NCI-H187 treated with DMSO at 0.1 percent for 48 hours (cell line): ENCODE measurements at places on chromosomes 16 and 17.

GRCh38 chr16:67183-67791, 5.1 kb downstream of the RHBDF1 start:
- DNase-seq = no peak

DNA sequence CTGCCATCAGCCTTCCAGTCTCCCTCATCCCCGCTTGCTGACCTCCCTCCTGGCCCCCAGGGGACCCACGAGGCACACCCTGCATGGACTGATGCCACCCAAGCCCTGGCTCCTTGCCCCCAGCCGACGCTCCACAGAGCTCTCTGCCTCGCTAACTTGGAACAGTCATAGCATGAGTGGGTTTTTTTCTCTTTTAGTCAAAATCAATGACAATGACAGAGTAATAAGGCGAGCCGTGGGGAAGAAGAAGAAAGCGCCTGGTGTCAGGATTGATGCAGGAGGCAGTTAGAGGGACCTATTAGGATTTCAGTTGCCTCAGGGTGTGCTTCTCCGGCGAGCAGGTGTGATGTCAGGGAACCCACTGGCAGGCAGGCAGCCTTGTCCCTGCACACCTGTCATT, 176.3 kb upstream of the TNRC6C start:
- no peak for DNase-seq

DNA sequence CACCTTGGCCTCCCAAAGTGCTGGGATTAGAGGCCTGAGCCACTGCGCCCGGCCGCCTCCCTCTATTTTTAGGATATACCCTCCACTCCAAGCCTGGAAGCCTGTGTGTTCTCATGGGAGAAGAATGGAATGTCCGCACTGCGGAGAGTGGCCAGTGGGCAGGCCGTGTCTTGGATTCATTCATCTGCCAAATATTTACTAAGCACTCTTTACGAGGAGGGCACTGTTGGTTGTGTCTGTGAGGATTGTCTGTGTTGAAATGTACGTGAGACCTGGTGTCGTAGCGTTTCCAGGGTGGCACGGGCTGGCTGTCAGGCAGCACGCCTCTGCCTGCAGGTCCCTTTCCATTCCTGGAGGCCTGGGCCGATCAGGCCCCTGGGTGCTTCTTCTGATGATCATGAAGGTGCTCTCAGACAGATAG, 19.2 kb downstream of the PGS1 start:
- no peak for DNase-seq

DNA sequence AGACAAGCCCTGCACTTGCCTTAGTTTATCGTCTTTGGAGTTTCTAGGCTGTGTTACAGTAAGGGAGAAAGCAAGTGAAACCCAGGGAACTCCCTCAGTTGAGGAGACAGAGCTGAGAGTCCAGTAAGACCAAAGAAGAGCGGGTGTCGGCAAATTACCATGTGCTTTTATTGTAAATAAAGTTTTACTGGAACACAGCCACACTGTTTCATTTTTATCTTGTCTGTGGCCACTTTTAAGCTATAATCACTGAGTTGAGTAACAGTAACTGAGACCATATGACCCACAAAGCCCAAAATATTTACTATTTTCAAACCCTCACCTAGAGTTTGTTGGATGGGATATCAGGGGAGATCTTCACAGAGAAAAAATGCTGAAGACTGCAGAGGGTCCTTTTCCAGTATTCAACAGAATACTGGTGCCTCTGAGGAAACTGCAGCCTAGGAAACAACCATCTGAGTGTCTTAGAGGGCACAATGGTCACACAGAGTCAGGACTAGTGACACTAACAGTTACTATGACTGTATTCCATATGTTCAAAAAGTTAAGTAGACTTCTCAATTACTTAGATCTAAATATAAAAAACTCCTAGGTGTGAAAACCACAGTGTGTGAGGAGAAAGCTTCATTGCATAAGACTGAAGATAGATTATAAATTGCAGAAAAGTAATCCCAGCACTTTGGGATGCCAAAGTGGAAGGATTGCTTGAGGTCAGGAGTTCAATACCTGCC, 351.1 kb upstream of the TBX2 start:
- DNase-seq = no peak

- DNase-seq = no peak
These were observed 18.8 kb downstream of the LGALS3BP start for GRCh38 chr17:78960928-78961327.
